CD4-positive, alpha-beta T cell treated with Interleukin-1 beta for 1 hour (primary cell): ENCODE measurements at places on chromosomes 3 and 15.

GRCh38 chr3:195823999-195824398 is 12.3 kb upstream of the MUC4 start:
- no peak for DNase-seq

GRCh38 chr3:149919509-149919908 is 51.2 kb downstream of the PFN2 start:
- DNase-seq: no peak

- no peak for DNase-seq
These were observed 70.0 kb upstream of the SKOR1 start for GRCh38 chr15:67755264-67755663.

DNA sequence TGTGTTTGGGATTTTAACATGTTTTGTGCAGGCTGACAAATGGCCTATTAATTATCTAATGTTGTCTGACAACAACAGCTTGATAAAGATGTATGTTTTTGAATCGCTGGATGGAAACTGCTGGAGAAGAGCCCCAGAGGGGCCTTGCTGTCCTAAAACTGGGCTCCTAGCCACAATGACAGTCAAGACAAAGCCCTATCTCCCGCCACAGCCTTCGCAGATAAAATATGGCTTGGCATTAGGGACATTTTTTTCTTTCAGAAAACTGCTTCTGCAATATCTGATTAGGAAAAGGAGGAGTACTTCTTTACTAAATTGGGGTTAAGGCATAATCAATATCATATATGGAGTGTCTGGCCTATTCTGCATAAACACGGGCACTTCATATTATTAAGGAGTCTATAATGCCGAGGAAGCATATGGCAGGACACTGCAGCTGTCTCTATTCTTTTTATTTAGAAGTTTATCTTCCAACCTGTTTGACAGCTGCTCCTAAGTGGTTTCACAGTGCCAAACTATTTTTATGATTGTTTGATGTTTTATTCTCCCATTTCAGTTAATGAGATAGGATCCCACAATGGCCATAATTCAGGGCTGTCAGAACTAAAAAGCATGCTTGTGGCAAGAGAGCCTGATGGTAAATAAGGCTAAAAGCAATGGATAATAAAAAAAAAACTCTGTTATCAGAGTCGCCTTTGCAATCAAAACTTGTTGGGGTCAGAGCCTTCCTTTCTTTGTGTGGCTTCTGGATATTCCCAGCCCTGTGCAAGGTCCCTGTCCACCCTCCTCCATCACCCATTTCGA is 210.1 kb downstream of the MECOM start:
- DNase-seq: no peak

DNA sequence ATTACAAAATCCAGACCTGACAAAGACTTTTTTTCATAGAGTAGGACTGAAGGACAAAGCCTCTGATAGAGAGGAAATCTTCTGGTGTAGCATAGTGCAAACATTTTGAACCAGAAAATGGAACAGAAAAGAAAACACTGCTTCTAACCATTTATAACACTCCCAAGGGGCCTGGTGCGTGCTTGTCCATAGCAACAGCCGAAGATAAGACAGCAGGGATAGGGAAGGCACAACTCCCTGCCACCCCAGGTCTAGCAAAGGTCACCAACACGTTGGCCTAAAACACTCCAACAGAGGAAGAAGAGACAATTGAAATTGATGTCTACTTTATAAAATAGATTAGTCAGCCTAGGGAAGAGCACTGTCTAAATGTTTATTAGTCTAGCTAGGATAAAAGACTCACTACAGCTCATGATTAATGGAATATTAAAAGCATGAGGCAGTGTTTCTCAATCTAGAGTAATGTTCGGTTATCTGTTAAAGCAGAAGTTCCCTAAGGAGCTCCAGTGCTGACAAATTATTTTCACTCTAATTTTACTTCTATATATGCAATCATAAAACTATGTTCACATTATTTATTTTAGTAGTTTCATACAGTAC is 145.2 kb downstream of the P3H2 start:
- DNase-seq: no peak

GRCh38 chr3:51799879-51800749 is 21.1 kb upstream of the IQCF6 start:
- no peak for DNase-seq

GRCh38 chr15:68312701-68313204 is 35.2 kb downstream of the FEM1B start:
- no peak for DNase-seq
